ENCODE measurements at places on chromosomes 4 and X. TPM values are rescaled to one million over a fixed set of nuclear protein-coding genes. Genes with fewer than 3 reads are reported as not detected.

DNA sequence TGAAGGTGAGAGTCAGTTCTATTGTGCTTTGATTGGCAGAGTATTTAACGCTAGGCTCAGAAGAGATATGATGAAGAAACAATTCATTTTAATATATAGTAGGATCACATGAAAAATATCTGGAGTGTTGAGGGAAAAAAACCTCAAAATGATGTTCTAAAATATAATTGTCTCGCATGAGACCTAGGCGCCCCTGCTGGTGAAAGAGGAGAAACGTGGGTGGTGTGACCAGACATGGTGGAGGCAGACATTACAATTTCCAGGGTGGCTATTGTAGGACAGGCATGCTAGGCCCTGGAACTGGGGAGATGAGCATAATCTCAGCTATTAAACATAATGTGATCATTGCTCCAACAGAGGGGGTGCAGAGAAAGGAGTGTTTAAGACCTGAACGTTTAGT is 210.0 kb downstream of the HS3ST1 start:
- no peak for DNase-seq

Gene ZCCHC12
- 0.44 TPM for polyA plus RNA-seq

Gene CD38
- 1.4 TPM for polyA plus RNA-seq

Gene IL2RG
- 3.2 TPM for polyA plus RNA-seq

DNA sequence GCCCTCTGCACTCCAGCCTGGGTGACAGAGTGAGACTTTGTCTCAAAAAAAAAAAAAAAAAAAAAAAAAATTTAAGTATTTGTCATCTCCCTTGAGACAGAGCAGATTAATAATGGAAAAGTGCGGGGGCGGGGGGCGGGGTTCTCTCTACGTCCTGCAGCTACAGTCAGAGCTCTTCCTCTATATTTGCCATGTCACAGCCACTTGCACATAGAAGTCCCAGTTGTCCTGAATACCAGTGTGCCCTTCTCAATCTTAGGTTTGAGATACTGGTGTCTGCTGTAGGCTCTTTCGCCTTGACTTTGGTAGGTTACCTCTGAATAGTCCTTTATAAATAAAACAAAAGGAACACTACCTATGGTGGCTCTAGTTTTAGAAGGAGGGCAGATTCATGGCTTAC is 237.8 kb upstream of the PGRMC2 start:
- no peak for DNase-seq

DNA sequence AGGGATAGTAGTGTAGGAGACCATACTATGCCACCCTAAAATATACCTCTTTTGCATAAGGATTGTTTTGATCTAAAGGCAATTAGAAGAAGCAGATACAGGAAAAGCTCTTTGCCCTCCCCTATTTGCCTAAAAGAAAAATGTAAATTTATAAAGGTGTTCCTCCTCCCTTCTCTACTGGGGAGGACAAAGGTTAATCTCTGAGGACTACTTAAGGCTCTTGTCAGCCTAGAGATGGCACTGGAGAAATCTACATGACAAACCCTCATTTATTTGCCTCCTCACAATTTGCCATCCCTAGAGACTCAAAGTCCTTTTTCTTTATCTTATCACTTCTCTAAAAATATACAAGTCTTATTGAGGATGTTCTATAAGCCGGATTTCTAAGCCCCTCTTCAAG is 1021.8 kb downstream of the STPG2 start:
- DNase-seq, result no peak

Gene CFAP99
- polyA plus RNA-seq, result 0.06 TPM

Gene APOOL
- 9.9 TPM for polyA plus RNA-seq

GRCh38 chr4:1291996-1292702 is 2.5 kb downstream of the MAEA start:
- no peak for DNase-seq

- no peak for DNase-seq
Observed at GRCh38 chr4:76548704-76549103, 113.7 kb downstream of the SHROOM3 start.

Gene CXCL6
- polyA plus RNA-seq, result not detected

DNA sequence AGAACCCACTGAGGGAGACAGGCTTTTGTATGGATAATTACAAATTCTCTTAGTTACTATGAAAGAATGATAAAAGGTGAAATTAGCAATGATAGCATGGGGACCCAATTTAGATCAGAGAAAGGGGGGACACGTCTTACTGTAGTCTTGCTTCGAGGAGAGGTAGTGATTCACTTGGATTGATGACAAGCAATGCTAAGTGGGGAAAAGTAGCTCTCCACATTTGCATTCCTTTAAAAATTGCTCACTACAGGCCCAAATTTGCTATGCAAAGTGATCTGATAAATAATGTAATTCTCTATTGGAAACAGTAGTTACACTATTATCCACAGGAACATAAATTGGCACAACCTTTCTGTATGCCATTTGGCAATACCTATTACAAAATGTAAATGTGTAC is 42.5 kb upstream of the MAP3K15 start:
- DNase-seq, result no peak

- DNase-seq, result no peak
Observed at GRCh38 chr4:145839151-145839550, 99.5 kb downstream of the ZNF827 start.

Gene SHROOM3
- 16.6 TPM for polyA plus RNA-seq

DNA sequence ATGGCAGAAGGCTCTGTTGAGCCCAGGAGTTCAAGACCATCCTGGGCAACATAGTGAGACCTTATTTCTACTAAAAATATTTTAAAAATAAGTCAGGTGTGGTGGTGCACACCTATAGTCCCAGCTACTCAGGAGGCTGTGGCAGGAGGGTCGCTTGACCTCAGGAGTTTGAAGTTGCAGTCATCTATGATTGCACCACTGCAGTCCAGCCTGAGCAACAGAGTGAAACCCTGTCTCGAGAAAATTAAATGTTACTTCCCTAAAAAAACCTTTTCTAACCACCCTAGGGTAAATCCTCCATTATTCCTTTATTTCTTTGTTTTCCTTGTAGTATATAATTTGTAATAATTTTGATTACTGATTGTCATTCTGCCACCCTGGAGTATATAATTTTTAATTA is 7.9 kb downstream of the FAM200B start:
- DNase-seq, result no peak

DNA sequence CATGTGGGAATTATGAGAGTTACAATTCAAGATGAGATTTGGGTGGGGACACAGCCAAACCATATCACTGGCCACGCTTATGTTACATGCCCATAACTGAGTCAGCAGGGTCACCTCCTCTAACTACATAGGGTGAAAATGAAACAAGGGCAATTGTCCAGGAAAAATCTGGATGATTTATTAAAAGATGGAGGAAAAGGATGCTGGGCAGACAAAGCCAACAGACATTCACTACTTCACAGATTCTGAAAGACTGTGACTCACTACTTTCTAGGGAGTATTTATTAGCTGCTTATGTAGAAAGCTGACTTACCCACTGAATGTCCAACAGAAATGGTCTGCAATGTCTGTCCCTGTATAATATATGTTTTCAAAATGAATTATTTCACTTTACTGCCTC is 72.4 kb downstream of the APBB2 start:
- DNase-seq, result no peak

DNA sequence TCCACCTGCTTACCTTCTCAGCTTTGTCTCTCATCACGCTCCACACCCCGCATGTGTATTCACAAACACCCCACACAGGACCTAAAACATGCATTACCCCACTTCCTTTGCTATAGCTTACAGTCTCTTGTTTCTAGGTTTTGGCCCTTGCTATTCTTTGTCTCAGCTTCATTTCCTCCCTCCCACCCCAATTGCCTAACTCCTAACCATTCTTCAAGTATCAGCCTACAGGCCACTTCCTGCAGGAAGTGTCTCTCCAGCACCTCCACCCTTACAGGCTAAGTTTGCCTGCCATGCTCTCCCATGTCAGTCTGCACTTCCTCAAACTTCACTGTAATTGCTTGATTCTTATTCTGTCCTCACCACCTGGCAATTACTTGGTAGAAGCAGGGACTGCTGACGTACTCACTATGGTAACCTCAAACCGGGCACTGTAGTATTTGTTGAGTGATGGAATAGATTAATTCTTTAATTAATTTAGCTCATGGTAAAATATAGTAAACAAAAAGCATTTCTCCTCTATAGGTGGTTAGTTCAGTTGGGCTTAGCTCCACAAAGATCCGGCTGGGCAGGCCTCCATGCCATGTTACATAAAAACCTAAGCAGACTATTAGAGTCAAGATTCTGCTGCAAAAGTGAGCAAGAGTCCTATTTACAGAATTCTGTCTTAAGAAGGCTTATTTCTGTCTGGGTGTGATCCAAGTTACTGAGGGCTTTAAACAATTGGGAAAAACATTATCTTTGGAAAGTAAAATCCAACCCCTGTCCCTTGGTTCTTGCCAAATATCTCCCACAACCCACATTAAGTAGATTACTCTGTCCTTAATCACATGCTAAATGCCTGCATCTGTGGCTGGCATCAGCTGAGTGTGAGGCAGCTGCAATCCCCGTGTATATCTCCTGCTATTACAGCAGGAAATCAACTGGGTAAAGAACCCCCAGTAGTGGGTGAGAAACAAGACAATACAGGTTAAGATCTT is 124.7 kb upstream of the CPEB2 start:
- no peak for DNase-seq

GRCh38 chr4:107856901-107857300 is 32.2 kb downstream of the SGMS2 start:
- DNase-seq, result no peak

Gene SPANXC
- not detected for polyA plus RNA-seq

- no peak for DNase-seq
Observed at GRCh38 chr4:165088366-165088765, 24.3 kb downstream of the TMEM192 start.

GRCh38 chr4:89615051-89615450 is 221.9 kb downstream of the SNCA start:
- DNase-seq, result no peak

DNA sequence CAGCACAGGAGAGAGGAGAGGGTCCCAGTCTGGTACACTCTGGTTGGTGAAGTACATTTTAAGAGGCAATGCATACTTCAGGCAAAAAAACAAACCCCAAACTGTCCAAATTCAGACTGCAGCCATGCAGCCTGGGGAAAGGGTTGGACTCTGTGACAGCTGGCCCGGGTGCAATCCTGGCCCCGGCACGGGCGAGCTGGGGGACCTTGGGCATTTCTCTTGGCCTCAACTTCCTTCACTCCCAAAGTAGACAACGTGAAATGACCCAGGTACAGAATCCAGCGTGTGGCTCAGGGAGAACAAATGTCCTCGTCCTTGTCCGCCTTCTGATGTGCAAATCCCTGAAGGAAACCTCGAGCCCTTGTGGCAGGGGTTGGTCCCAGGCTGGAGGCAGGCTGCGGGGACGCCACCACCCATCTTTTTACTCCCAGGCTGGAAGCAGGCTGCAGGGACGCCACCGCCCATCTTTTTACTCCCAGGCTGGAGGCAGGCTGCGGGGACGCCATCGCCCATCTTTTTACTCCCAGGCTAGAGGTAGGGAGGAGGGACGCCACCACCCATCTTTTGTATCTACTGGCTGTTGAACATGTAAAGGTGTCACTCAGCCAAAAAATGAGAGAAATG is 62.3 kb downstream of the ACOX3 start:
- no peak for DNase-seq

GRCh38 chr4:39998659-39999345 is 21.1 kb upstream of the PDS5A start:
- no peak for DNase-seq

Gene CITED1
- 0.56 TPM for polyA plus RNA-seq

GRCh38 chr4:4328840-4329239 is 38.8 kb downstream of the ZBTB49 start:
- DNase-seq, result no peak

DNA sequence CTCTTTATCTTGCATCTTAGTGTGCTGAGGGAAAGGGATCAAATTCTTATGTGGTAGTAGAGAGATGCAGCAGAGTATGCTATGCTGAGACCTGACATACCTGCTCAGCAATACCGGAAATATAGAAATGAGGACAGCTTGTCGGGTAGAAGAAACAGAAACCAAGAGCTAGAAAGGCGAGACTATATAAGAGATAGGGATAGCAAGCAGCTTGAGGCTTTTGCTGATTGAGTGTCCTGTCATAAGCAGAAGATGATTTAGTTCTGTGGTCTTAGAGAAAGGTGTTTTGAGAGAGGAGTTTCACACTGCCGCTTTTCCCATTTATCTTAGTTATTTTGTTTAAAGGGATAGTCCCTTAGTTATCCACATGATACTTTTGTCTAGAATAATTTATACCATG is 31.7 kb downstream of the USP9X start:
- no peak for DNase-seq

DNA sequence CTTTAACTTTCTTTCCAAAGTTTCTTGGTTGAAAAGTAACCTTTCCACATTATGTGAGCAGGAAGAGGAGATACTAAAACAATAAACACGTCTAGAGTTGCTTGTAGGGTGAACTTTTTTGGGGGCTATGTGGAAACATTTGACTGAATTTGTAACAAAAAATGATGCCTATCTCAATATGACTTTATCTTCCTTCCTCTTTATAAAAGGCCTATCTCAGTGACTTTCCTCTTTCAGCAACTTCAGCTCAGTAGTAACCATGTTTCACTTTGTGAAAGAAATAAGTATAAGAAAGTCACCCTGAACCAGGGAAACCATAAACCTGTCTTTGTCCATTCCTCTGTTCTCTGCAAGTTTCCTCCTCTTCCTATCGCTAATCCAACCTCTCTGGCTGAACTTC is 124.7 kb upstream of the TMEM164 start:
- DNase-seq, result no peak

DNA sequence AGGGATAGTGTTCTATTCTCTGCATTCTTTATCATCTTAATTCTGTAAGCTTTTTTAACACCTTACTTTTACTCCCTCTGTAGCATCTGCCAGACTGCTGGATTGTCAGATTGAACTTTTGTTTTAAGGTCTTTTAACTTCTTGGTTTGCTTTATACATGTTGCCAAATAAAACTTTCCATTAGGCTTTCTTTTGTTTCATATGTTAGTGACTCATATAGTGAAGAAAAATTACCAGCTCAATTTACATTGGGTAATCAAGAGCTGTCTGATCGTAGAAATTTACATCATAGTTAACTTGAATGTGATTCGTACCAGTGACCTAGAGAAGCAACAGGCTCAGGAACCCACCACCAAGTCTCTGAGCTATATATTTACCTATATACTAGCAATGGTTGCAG is 28.5 kb upstream of the KLHL4 start:
- DNase-seq, result no peak

- no peak for DNase-seq
Observed at GRCh38 chr4:119136546-119136945, 914 bp downstream of the MYOZ2 start.

Gene PDZD4
- 28.0 TPM for polyA plus RNA-seq

GRCh38 chr4:138259271-138259670 is 17.1 kb upstream of the SLC7A11 start:
- DNase-seq, result no peak

DNA sequence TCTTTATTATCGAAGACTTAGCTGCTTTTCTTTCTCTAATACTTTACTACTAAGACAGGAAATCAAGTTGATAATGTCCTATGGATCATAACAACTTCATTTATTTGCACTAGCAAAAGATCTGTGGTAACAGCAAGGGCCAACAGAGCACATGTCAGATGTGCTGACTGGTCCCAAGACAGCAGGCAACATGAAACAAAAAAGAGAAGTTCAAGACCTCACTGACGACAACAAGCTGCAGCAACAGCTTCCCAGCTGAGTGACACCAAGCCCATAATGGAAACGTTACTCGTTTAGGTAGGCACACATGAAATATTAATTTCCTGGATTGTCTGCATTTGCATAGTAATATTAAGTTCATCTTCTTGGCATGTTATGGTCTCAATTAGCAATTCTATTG is 126.9 kb downstream of the UNC5C start:
- no peak for DNase-seq
